Stimulated activated CD4-positive, alpha-beta T cell treated with anti-CD3 and anti-CD28 coated beads, TNF-alpha, amount 100 ng/mL, for 24 hours (primary cell): ENCODE measurements at places on chromosomes 11 and 22.
A peak's percentile ranks its signal among the peaks of the same experiment; 100 is the strongest.

DNA sequence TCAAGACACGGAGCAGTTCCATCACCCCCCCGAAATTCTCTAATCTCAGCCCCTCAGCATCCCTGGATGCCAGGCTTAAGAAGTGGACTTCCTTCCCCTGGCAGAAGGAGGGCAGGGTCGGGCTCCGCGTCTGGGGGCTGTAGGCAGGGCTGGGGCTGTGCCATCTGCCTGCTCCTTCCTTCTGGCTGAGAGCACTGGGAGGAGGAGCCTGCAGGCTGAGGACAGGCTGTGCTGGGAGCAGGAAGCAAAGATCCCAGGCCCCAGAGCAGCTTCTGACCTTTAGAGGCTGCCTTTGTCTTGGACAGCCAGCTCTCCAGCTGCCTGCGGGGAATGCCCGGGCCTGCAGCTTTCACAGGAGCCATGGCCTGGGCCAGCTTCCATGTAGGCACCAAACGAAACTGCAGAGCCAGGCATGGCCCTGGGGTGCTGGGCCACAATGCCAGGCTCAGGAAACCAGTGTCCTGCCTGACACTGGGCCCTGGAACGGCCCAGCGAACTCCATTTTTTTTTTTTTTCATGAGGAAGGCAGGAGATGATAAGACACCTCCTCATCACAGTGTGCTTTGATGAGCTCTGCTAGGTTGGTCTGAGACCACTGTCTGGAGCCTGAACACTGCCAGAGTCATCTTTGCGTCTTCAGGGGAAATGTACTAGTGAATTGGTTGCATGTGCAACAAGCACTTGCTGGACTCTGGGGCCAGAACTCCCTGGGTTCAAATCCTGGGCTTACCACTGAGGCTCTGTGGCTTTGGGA, 67.9 kb downstream of the MCM5 start:
- DNase-seq: no peak

DNA sequence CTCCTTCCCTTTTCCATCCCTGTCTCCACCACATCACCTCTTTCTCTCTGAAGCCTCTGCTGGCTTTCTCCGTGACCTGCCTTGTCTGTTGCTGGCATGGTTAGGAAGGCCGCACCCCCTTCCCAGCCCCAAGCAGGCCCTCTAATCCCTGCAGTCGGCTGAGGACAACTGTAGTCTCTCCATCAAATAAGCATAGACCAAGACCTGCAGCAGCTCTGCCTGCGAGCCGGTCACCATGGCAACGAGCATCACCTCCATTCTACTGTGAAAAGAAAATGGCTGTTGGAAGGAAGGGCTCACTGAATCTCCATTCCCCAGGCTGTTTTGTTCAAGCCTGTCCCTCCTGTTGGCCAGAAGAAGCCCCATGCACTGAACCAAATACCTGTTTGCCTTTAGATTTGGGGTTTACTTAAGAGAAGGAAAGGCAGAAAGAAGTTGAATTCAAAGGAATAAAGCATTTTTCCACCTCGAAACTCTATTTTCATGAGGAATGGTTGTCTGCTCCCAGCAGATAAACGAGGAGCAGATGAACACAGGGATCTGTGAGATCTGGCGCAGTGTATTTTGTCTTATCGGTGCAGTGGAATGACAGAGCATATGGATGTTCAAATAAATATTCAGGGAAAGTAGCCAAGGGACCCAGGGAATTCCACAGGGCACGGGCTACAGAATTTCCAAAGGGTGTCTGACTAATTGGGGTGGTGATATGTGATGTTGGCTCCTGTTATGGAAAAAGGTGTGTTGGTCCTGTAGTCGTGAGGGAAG, 113.1 kb upstream of the TTC12 start:
- no peak for DNase-seq

- DNase-seq: no peak
These were observed 43.4 kb downstream of the GRIK4 start for GRCh38 chr11:120554766-120555432.

DNA sequence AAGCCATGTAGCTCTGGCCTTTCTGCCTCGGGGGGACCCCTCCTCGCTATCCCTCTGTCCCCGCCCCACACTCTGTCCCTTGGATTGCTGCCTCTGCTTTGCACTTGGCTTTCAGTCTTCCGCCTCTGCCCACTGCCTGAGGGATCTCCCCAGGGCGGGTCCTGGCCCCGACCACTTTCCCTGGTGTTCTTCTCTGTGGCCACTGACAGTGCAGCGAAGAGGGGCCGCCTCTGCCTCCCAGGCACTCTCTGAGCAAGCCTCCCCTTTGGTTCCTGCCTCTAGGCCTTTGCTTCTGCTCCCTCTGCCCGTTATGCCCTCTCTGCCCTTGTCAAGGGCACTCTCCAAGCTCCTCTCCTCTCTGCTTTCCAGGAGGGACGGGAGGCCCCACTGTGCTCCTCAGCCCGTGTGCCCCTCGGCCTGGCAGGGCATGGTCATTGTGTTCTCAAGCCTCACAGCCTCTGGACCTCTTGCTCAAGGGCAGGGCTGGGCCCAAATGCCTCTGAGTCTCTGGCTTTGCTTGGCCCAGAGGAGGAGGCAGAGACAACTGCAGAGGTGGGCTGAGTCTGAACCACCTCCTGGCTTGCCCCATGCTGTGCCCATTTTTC, 5.5 kb upstream of the MPPED1 start:
- no peak for DNase-seq

- no peak for DNase-seq
These were observed 17.3 kb downstream of the IL10RA start for GRCh38 chr11:118003456-118003855.

GRCh38 chr11:10599388-10600175, 31.1 kb upstream of the LYVE1 start:
- no peak for DNase-seq

DNA sequence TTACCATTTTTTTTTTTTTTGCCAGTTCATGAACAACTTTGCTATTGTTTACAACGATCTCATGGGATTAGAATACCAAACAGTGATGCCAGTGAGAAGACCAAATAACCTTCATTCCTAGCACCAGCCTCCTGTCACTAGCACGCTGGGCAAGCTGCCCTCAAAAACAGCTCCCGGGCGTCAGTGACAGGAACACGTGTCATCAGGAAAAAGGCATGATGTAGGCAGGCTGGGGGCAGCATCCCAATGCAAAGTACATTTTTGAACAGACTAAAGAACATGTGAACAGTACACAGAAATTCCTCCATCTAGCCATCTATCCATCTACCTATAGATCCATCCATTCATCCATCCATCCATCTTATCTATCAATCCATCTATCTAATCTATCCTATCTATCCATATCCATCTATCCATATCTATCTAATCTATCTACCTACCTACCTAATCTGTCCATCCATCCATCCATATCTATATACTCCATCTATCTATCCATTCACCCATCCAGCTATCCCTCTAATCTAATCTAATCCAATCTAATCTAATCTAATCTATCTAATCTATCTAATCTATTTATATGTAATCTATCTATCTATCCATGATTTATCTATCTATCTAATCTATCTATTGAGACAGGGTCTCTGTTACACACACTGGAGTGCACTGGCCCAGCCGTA, 378.5 kb downstream of the SHANK2 start:
- DNase-seq: no peak

DNA sequence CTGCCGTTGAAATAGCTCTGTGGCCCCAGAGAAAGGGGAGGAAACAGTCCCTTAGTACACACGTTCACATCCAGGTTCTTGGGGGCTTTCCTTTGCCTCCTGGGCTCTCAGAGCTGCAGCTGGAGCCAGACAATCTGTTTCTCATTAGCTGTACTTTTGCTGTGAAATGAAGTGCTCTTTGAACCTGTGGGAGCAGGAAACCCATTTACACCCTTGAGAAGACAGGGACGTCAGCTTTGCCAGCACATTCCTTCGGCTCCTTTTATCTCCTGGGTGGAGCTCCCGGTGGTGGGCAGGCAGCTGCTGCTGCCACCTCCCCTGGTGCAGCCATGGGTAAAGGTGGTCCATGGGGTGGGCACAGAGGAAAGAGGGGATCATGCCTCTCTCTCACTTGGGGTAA, 80.6 kb upstream of the TIMP3 start:
- DNase-seq: no peak

DNA sequence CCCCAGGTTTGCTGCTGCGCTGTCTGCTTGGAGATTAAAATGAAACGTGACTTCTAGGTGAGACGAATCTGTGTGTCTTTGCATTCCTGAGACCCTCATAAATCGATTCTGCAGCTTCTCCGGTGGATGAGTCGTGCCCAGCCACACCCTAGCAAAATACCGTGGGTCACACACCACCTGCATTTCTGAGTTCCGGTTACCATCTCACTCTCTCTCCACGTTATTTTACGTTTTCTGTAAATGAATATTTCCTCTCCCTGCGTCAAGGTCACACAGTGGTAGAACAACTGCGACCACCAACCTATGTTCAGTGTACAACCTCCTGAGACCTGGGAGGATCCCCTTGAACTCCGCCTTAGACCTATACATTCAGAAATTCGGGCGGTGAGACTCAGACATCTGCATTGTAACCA, 1.1 kb downstream of the YWHAH start:
- no peak for DNase-seq

- no peak for DNase-seq
These were observed 44.2 kb downstream of the CCDC81 start for GRCh38 chr11:86418917-86419316.

GRCh38 chr11:34185926-34186841, 80.8 kb downstream of the NAT10 start:
- DNase-seq: no peak

DNA sequence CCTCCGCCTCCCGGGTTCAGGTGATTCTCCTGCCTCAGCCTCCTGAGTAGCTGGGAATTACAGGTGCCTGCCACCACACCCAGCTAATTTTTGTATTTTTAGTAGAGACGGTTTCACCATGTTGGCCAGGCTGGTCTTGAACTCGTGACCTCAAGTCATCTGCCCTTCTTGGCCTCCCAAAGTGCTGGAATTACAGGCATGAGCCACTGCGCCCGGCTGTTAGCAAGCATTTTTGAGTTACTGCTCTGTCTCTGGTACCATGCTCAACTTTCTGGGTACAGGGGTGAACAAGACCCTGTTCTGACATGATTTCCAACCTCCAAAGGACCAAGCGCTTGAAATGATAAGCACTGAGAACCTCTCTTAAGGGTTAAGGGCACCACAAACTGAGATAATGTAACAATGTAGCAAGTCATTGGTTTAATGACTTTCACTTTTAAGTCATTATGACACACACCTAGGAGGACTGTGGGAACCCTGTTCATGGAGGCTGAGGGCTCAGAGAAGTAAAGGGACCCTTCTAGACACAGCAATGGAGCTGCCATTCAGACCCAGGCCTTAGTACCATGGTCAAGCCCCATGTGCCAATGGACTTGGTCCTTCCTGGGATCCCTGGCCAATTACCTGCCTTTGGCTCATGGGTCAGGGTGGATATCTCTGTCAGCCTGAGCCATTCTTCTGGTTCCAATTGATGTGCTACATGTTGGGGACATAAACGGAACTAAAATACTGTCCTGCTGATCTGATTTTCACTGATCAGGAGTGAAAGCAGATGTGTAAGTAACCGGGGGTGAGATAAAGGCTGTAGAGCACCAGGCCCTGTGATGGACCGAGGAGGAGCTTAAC, 11.6 kb downstream of the SLC3A2 start:
- no peak for DNase-seq

DNA sequence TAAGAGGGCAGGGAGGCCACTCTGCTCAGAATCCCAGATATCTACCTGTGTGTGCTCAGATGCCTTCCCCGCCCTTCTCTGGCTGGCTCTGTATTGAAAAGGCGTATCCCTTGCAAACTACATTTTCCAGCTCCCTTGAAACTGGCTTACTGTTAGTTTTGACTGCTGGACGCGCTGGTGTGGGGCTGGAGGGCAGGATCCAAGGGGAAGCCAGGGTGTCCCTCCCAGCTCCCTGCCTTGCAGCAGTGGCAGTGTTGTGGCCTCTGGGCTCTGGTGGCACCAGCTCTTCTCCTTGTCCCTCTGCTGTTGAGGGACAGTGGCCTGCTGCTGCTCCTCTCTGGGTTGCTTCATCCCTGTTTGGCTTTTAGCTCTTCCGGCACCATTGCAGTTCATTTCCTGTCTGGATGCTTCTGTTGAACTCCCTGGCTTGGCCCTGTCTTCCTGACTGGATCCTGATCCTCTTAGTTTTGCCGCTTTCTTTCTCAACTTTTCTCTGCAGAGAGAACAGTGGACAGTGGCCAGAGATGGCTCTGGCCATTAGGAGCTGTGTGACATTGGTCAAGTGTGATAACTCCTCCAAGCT, 107.1 kb upstream of the PARVA start:
- no peak for DNase-seq

- DNase-seq: no peak
These were observed 22.7 kb upstream of the RRM1 start for GRCh38 chr11:4071914-4072313.

- DNase-seq: no peak
These were observed 154.4 kb downstream of the NAV2 start for GRCh38 chr11:19867064-19867463.

DNA sequence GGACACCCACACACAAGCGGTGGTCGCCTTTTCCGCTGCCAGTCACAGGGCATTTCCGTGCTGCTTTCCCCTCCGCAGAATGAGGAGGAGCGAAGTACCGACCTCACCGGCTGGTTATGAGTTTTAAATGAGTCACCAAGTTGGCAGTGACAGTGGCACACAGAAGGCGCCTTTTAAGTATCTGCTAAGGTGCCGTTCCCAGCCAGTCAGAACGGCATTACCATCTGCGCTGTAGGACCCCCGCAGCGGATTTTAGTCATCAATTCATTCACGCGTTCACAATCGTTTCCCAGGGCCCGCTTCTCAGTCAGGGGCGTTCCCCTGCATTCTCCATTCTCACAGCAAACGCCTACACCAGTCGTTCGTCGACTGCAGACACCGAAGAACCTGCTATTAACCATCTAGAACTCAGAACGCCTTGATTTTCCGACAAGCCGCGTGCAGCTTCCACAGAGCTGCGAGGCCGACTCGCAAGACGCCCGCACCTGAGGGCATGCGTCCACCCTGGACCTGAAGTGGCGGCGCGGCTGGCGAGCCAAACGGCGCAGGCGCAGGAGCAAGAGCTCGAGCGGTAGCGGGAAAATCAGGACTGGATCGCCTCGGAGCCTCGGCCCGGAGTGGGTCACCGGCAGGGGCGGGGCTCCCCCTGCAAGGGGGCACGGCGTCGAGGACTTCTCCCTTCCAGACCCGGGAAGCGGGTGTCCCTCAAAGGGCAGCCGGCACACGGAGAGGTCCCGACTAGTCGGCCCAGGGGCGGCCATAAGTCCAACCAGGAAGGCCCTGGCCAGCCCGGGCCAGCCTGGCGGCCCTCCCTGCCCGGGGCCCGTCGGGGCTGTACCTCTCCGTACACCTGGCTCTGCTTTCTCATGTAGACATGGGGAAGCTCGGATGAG, 642 bp downstream of the CYP2R1 start:
- peak; percentile 67 for DNase-seq

GRCh38 chr11:126079621-126080124, 17.0 kb upstream of the CDON start:
- DNase-seq: no peak

- DNase-seq: no peak
These were observed 37.4 kb upstream of the TP53I11 start for GRCh38 chr11:44988111-44988510.

DNA sequence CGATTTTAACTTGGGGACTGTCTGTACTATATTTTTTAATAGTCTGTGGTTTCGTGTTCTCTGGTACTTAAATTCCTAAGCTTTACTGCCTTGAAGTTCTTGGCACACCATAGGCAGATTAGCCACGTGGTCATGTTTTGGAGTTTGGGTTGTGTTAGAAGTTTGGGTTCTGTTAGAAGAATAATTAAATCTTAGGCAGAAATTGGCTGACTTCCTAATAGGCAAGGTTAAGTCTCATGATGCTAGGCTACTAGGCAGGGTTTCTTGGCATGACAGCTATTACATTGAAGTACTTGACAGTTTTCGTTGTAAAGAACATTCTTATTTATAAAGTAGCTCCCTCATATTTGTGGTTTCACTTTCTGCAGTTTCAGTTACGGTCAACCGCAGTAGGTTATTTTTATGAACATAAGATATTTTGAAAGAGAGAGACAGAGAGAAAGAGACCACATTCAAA, 30.0 kb upstream of the MMP7 start:
- DNase-seq: no peak
